T-cell (primary cell): ENCODE measurements at places on chromosomes 7 and 10.

DNA sequence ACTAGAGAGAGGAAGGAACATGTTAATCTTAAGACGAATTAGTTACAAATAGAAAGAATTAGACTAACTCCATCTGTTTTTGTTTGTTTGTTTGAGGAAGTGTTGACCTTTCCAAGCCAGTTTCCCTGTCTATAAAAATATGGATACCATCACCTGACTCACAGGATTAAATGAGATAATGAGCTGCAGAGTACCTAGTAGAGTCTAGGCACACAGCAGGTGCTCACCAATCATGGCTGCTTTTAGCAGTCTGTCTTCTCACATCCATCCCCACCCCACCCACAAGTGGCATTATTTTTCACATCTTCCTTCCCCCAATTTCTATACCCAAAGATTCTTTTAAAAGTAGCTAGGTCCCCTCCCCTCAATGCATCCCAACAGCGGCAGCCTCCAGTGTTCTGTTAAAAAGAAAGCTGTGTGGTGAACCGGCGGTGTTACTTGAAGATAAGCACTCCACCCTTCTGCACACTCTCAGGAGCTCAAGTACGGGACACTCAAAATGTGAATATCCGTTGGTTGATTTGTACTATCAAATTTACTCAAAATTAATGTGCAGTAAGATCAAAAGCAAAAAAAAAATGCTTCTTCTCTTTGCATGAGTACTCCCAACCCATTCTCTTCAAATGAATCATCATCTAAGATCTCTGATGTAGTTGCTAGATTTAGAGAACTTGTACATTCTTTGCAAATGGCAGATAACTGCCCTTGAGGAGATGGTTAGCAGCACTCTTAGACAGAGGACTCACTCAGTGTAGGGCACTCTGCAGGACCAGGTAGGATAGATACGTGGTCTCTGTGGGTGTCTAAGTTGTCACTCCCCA, 145.4 kb upstream of the ASAH2 start:
- DNase-seq = no peak

- DNase-seq = no peak
Observed at GRCh38 chr10:18144928-18145327, 4.7 kb downstream of the CACNB2 start.

DNA sequence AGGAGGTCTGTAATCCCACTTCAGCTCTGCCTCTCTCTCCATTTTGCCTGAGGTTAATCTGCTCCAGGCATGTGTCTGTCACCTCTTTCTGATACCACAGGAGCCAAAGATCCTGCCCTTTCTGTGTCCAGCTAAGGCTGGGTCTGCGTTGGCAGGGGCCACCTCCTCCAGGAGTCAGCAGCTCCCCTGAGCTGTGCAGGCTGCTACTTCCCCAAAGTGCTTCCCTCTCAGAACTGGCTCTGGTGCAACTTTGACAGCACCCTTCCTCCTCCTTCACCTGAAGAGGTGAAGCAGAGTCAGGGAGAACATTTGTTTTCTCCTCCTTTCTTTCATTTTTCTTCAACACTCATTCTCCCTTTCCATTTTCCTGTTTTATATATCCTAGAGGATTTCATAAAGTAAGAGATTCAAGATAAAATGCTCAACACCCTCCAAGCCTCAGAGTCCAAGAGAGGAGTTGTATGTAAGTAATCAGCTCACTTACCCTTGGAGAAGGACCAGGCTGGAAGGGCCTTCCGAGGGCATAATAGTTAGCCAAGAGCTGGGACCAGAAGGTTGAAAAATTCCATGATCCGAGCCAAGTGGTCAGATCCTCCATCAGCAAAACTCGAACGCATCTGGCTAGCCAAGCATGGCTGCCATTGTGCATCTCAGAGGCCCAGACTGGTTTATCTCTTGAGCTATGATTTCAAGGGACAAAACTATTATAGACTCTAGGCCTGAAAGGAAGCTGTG, 257.3 kb downstream of the PTEN start:
- no peak for DNase-seq

DNA sequence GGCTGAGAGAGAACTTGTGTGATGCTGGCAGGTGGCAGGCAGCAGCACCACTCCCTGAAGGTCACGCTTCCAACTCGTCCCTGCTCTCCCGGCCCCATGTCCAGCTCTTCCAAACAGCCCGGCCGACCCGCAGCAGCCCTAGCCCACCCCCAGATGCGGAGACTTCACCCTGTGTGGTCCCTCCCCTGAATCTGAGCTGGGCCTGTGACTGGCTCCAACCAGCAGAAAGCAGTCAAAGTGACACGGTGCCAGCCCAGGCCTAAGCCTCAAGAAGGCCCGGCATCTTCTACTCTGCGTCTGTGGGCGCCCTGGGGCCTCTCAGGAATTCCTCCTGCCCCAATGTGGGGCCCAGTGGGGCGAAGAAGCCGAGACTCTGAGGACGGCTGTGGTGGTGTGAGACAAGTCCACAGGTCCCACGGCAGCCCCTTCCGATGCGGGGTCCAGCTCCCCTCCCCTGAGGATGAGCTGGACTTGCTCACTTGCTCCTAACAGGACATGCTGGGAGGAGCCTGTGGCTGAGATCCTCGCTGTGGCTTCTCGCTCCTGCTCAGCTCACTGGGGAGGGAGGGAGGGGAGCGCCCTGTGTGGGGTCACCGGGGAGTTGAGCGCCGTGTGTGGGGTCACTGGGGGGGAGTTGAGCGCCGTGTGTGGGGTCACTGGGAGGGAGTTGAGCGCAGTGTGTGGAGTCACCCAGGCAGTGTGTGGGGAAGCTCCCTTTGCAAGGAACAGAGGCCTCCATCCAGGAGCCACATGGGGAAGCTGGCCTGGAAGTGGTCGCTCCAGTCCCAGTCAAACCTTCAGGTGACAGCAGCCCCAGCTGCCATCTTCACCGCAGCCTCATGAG, 9.5 kb downstream of the STK32C start:
- no peak for DNase-seq

GRCh38 chr7:3495954-3496353, 194.9 kb downstream of the SDK1 start:
- DNase-seq = no peak

- no peak for DNase-seq
Observed at GRCh38 chr10:71079761-71080380, 132.5 kb upstream of the UNC5B start.

DNA sequence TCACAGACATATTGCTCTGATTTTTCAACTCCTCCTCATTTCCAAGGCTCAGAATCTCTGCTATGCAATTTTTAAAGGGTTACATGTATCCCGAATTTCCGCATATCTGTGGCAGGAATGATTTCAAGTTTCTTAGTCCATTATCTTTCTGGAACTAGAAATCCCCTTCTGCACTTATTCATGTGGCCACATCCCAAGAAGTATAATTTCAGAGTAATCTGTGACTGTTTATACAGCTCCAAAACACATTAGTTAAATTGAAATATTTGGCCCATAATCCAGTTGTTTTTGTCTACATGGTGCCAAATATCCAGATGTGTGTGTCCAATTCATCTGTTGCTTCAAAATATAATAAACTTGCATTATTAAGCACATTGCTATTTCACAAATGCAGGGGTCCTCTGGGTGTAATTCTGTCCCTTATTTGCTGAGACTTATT, 271.2 kb downstream of the ARHGAP12 start:
- no peak for DNase-seq

DNA sequence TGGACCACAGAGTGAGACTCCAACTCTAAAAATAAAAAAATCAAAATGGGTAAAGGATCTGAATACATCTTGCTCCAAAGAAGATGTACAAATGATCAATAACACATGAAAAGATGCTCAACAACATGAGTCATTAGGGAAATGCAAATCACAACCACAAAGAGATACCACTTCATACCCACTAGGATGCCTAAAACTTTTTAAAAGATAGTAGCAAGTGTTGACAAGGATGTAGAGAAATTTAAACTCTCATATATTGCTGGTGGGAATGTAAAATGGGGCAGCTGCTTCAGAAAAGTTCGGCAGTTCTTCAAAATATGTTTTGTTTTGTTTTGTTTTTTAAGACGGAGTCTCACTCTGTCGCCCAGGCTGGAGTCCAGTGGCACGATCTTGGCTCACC, 45.7 kb upstream of the GTF2IRD1 start:
- no peak for DNase-seq

- DNase-seq = no peak
Observed at GRCh38 chr10:112456533-112456932, 9.5 kb downstream of the VTI1A start.

DNA sequence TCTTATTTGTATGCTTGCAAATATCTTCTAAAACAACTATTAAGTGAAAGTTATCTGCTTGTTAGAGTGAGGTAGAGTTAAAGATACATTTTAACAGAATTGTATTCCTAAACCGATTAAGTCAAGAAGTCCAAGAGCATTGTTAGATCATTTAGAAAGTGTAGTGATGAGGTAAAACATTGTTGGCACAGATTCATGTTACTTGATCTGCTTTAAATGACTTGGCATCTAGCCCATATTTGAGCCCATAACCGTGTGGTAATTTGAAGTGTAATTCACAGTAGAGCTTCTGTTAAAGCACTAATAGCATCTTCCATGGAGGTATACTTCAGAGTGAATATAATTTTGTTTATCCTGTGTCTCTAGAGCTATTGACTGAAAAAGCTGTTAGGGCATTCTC, 62.1 kb downstream of the PTEN start:
- no peak for DNase-seq

DNA sequence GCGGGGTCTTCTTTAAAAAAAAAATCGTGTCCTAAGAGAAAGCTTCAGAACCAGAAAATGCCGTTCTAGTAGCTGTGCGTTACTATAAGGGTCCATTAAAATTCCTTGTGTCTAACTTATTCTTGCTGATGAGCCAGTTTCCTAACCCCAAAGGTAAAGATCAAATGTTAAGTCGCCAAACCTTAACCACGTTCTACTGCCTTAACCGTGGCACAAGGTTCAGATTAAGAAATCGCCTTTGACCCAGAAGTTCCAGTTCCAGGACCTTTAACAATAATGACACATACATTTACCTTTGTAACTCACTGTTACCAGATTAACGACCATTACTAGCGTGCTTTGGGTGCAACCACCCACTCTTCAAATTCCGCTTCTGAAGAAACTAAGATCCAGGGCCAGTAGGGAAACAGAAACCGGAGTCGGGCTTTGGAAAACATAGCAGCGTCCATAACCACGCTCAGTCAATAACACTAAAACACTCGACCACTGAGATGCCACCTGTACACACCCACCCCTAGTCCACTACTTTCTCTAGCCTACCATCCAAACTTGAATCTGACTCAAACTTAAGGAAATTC, 620 bp downstream of the BET1 start:
- no peak for DNase-seq

DNA sequence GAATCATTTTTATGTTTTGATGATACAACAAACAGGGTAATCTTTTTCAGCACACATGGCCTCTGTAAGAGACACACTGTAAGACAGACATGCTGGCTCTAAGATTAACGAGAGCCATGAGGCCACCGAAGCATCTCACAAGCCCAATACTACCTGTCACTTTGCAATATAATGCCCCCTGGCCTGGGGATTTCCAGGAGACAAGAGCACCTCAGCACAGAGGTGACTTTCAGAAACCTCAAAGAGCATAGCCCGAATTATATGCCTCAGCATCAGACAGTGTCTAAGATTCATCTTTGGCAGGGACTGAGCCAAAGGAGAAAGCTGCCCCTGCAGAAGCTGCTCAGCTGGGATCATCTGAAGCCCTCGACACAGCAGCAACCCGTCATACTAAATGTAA, 44.2 kb upstream of the TMEM213 start:
- DNase-seq = no peak

DNA sequence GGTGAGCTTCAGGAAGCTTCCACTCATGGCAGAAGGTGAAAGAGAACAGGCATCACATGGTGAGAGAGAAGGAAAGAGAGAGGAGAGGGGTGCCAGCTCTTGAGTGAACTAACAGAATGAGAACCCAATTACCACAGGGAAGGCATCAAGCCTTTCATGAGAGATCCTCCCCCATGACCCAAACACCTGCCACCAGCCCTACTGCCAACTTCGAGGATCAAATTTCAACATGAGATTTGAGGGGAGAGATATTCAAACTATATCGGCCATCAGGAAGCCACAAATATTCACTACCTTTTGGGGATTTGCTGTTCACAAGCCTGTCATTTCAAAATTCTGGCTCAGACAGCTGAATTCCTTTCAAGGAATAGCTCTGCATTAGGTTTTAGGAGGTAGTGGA, 39.9 kb upstream of the SMNDC1 start:
- no peak for DNase-seq

- no peak for DNase-seq
Observed at GRCh38 chr7:81533426-81533825, 236.4 kb downstream of the HGF start.

DNA sequence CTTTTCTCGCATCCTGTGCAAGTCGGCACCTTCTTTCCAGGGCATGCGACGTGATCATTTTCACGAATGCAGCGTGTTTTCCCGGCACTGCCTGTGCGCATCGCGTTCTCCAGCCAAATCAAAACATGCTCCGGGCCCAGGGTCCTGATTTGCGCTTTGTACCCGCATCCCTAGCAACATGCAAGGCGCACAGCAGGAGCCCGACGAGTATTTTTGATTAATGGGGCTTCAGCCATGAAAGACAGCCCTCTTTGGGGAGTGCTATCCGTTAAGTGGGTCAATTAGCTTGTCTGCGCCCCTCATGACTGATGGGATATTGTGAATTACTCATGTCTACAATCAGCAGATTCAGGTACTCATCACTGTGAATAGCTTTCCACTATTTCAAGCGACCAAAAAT, 243.3 kb upstream of the RNF32 start:
- no peak for DNase-seq

DNA sequence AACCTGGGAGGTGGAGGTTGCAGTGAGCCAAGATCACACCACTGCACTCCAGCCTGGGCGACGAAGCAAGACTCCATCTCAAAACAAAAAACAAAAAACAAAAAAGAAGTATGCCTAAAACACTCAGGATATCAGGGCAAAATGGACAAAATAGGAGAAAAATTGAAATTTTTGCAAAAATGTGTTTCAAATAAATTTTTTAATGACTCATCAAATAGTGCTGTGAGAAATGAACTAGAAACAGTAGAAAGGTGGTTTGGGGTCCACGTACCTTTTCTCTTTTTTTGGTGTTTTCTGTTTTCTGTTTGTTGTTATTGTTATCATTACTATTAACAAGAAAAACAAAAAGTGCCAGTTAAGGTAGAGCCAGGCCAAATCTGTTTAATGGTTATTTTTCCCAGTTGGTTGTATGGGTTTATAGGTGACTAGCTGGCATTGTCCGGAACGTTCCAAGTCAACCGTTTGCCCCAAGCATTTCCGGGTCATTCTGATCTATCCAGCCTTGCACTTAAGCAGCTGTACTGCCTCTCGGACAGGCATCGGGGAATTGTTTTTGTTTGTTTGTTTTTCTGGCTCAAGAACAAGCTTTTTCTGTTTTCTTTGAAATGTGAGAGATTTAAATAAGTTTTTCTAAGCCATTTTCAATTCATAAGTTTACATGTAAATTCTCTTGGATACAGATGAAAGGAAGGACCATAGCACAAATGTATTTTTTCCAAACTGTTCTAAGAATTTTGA, 157.0 kb upstream of the NEBL start:
- DNase-seq = no peak

DNA sequence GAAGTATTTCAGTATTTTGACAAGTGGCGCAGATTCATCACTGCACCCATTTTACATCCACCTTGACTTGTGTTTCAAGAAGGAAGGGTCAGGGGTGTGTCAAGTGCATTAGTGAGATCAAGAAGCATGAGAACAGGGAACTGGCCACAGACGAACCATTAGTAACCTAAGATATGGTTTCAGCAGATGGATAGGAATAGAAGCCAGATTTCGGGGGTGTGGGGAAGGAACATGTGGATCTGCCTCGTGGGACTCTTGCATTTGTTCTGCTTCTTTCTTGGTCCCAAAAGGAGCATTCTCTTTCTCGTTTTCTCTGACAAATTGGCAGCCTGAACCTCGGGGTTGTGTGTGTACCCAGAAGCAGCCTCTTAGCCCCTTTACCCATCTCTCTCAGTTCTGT, 9.6 kb downstream of the DENND2A start:
- DNase-seq = no peak
